Ammon's horn (tissue), 1 donor: ENCODE measurements at places on chromosomes 13 and 19.

DNA sequence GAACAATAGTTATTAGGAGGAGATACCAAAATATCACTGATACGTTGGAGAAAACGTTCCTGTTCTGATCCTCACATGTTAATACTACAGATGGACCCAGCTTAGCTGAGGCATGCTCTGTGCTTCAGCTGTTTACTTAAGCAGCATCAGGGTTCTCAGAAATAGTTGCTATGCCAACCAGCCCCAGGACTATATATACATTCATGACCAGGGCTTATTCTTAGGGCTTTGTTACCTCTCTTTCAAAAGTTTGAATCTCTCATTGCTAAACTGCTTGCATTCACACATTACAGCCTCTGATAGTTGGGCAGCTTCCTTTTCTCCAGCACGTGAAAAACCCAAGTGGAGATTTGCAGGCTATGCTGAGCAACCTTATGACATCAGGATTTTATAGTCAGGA, 800.4 kb downstream of the DIAPH3 start:
- DNase-seq, result peak; percentile 28

GRCh38 chr13:92781965-92782690, 444.5 kb upstream of the GPC6 start:
- DNase-seq, result no peak

DNA sequence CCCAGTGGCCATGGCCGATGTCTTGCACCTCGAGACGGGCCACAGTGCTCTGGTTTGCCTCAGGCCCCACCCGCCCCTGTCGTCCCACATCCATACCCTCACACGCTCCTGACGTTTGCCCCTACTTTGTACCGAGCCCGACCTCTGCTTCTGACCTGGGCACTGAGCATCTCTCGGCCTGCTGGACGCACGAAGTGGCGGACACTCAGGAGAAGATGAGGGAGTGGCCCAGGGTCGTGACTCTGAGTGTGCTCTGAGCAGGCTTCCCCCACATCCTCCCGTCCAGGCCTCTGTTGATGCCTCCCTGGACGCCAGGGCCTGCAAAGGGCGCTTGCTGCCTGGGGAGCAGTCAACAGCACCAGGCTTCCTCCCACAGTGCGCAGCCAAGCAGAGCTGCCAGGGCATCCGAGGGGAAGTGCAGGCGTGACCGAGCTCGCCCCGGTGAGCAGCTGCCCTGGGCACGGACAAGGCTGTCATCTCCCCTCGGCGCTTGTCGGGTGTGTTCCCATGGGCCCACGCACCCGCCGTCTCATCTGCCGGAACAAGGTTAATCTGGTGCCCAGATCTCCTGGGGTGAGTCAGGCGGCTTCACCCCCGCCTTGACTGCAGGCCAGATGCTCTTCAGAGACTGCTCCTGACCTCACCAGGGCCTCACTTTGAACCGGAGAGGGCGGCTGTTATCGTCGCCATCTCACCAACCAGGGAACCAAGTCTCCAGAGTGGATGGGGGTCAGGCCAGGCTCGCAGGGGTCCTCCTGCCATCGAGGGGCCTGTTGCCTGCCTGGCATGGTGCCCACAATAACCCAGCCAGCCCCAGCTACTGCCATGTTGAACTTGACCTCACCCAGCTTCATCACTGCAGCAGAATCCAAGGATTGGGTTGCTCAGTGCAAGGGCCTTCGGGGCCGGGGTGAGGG, 27.2 kb downstream of the COMP start:
- DNase-seq, result no peak

GRCh38 chr19:39167461-39168257, 29.1 kb upstream of the NCCRP1 start:
- no peak for DNase-seq

DNA sequence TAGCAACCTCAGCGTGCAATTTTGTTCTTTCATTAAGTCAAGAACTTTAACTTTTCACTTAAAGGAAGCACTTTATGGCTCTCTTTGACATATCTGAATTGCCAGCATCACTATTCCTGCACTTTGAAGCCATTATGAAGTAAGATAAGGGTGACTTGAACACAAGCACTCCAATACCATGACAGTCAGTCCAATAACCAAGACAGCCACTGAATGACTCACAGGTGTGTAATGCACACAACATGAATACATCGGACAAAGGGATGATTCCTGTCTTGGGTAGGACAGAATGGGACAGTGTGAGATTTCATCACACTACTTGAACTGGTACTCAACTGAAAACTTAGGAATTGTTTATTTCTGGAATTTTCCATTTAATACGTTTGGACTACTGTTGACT, 233.7 kb upstream of the IPO5 start:
- no peak for DNase-seq

- no peak for DNase-seq
These were observed 18.1 kb downstream of the RCBTB2 start for GRCh38 chr13:48514793-48515192.

DNA sequence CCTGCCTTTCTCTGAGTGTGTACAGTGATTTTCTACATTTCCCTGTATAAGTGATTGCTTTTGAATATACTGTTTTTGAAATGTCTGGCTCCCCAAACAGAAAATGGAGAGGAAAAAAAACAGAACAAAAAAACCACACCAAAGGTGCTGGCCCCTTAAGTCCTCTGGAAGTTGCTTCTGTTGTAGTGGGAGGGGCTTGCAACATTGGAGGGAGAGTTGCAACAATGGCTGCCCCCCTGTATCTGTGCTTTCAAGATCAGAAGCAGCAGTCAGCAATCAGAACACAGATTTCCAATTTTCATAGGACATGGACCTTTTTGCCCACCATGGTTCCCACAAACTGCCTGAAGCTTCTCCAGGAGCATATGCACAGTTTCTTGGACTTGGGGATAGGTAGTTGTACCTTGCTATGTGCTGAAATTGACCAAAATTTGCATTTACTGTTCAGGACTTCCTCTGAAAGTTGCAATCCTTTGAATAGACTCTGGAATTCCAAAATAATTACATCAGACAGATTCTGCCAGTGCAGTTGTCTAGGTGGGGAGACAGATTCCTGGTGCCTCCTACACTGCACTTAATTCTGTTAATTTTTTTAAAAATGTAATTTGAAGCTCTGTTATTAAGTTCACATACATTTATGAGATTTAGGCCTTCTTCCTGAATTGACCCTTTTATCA, 13.8 kb downstream of the BIVM start:
- no peak for DNase-seq

GRCh38 chr13:110006304-110006703, 219.9 kb upstream of the IRS2 start:
- no peak for DNase-seq

- DNase-seq, result peak; percentile 73
These were observed 10.5 kb upstream of the B3GNT3 start for GRCh38 chr19:17784201-17785008.

GRCh38 chr19:38252941-38253691, 3.1 kb downstream of the PPP1R14A start:
- peak; percentile 94 for DNase-seq

GRCh38 chr19:4660181-4660791, 9.9 kb downstream of the MYDGF start:
- no peak for DNase-seq

DNA sequence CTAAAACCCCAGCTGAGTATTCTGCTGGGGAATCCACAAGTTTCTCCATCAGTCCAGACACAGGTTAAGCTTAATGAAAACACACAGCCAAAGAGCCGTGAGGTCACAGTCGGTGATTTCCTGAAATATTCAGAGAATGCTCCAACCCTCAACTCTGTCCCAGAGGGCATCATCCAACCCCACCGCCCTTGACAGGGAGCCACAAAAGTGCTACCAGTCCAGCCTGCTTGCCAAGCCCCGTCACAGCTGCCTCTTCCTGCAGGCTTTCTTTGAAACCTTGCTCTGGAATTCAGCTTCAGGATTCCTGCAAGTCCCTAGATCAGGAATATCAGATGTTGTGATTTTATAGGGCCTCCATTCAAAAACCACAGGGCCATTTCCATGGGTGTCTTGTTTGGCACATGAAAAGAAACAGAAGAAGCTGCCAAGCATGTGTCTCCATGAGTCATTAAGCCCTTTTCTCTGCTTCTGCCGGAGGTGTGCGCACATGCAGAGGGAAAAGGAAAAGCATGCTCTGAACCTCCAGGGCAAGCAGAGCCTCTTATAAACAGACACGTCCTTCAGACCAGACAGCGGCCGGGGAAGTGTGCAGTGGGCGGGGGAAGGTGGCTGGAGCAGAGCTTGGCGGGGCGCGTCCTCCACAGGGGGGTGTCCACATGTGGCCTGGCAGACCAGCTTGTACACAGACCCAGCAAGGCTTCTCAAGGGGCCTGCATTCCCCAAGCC, 164.7 kb downstream of the KATNAL1 start:
- DNase-seq, result no peak

- no peak for DNase-seq
These were observed 108.5 kb upstream of the GPC6 start for GRCh38 chr13:93118081-93118615.

DNA sequence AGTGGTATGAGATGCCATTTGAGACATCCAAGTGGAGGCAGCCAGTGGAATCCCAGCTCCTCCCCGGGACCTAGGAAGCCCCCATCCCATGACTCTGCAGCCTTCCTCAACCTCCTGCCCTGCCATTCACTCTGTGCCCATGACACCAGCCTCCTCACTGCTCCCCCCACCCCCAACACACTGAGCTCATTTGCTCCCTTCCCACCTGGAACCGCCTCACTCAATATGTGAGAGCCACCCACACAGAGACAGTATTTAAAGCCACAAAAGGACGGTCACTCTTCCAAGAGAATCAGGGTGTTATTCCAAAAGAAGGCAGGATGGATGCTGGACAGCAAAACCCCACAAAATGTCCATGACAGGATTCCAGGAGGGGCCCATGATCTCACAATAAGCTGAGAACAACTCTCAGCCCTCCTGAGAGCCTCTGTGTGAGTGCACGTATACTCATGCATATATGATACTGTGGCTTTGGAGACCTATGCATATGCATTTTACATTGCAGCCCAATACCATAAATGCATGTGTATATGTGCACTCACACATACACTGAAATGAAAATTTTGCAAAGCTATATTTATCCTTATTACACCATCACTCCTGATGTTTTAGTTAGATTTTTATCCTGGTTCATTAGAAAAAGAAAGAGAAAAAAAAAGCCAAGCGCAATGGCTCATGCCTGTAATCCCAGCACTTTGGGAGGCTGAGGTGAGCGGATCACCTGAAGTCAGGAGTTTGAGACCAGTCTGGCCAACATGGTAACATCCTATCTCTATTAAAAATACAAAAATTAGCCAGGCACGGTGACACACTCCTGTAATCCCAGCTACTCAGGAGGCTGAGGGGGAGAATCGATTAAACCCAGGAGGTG, 10.8 kb upstream of the RANBP3 start:
- no peak for DNase-seq

DNA sequence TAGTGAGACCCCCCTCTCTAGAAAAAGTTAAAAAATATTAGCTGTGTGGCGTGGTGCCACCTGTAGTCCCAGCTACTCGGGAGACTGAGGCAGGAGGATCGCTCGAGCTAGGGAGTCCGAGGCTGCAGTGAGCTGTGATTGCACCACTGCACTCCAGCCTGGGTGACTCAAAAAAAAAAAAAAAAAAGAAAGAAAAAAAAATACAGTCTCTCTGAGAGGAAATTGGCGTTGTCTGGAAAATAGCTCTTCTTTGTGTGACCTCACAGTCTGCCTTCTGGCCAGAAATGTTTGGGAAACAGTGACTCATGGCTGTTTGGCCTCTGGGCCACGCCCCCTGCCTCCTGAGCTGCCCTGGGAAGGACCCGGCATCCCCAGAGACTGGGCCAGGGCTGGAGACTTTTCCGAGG, 10.7 kb downstream of the MARCHF2 start:
- peak; percentile 58 for DNase-seq

- no peak for DNase-seq
These were observed 16.2 kb downstream of the PLPP2 start for GRCh38 chr19:275000-275399.

DNA sequence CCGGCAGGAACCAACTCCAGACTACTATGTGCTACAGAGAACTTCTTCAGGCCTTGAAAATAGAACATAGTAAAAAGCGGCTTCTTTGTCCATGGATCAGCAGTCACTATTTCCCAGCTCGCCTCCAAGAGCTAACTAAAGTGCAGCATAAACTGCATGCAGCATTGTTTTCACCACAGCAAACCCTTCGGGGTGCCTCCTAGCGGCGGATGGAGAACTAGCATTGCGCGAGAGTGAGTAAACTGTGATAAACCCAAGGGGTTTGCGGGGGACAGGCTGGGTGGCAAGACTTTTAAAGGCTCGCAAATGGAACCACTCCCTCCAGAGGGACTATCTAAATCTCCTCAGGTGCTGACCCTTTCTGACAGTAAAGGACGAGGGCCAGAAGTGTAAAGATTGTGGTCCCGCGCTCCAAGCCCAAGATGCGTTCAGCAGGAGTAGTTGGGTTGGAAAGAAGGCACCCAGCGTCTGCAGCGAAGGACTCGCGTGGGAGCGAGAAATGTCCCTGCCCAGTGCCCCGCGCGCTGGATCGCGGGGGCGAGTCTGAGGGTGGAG, 21.5 kb upstream of the SGCG start:
- no peak for DNase-seq

DNA sequence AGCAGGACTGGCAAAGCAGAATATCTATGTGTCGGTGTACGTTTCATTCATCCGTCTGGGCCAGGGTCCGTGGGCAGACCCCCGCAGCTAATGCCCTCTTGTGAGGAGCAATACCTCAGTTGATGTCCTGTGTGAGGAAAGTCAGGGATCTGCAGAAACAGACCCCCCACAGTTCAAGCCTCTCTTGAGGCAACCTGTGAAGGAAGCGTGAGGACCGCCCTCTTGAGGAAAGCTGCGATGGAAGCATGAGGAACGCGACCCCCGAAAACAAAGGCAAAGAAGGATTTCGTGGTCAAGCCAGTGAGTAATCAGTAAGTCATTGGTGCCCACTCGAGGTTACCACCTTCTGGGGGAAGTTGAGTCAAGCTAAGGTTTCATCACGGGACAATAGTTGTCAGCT, 20.9 kb upstream of the ZNF83 start:
- no peak for DNase-seq

GRCh38 chr13:25819856-25820530, 231.8 kb downstream of the SHISA2 start:
- DNase-seq, result peak; percentile 26
